ENCODE measurements at places on chromosomes 6 and 20.

GRCh38 chr6:89475634-89476033, 42.7 kb downstream of the ANKRD6 start:
- no peak for DNase-seq

GRCh38 chr20:25606094-25606695, 17.6 kb downstream of the NANP start:
- DNase-seq = no peak

DNA sequence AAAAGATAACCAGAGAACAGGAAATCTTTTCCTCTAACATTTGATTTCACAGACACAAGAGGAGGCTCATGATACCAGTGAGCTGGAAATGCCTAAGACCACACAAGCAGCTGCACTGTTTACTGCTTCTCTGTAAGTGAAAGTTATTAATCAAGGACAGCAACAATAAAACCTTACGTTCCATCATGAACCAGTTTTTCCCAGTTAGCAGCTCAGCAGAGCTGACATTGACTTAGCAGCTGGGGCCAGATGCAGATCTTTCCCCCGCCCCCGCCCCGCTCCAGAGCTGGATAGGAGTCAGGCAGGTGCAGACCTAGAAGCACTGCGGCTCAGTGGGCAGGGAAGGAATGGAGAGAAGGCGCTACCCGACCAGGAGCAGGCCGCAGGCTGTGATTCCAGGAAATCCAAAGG, 275.2 kb downstream of the GMDS start:
- DNase-seq = no peak

DNA sequence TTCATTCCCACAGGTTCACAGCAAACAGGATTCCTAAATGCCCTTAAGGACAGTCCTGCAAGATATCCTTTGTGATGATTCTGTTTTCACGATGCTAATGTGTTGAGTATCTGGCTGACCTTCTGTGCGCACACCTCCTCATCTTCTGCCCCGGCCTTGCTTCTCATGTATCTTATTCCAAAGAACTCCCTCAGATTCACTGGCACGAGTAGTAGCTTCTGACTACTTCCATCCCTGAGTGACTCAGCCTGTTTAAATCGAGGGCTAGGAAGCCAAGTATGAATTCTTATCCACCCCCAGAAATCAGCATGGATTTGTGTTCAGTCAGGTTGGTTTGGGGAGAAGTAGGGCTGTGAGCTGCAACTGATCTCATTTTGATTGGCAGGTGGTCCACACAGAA, 190.2 kb upstream of the SNX9 start:
- DNase-seq = no peak

- no peak for DNase-seq
Observed at GRCh38 chr6:118134736-118135135, 227.7 kb downstream of the SLC35F1 start.

DNA sequence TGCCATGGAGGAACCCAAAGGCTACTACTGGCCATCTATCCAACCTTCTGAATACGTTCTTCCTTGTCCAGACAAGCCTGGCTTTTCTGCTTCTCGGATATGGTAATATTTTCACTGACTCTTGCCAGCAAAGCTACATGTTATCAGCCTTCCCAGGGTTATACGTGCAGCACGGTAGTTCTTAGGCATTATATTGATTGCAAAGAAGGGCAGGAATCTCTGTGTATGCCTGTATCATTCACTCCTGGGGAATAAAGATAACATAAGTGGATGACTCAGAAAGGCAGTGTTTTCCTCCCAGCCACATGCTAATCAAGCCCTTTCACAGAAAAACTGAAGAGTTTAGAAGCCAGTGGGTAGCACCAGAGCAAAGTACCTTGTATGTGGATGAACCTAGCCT, 98.7 kb downstream of the ADGRG6 start:
- DNase-seq = peak; percentile 63

GRCh38 chr20:56926501-56926900, 297.4 kb downstream of the TFAP2C start:
- DNase-seq = no peak

DNA sequence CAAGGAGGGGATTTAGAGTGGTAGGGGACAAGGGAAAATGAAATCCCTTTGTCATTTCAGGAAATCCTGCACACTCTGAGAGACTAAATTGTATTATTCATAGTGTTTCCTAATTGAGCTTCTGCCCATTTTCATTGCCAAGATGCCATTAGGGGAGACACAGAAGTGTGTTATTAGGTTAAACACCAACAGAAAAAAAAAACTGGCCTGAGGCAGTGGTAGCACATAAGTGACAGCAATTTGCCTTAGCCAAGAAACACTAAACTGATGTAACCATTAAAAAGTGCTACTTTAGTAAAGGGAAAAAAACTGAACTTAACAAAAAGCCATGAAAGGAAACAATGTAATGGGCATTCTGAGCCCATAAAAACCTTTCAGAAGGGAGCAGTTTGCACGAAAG, 270.5 kb upstream of the PLN start:
- peak; percentile 57 for DNase-seq

- no peak for DNase-seq
Observed at GRCh38 chr6:41579088-41579610, 33.0 kb downstream of the FOXP4 start.

GRCh38 chr6:1070085-1070521, 241.8 kb upstream of the FOXQ1 start:
- peak; percentile 86 for DNase-seq

DNA sequence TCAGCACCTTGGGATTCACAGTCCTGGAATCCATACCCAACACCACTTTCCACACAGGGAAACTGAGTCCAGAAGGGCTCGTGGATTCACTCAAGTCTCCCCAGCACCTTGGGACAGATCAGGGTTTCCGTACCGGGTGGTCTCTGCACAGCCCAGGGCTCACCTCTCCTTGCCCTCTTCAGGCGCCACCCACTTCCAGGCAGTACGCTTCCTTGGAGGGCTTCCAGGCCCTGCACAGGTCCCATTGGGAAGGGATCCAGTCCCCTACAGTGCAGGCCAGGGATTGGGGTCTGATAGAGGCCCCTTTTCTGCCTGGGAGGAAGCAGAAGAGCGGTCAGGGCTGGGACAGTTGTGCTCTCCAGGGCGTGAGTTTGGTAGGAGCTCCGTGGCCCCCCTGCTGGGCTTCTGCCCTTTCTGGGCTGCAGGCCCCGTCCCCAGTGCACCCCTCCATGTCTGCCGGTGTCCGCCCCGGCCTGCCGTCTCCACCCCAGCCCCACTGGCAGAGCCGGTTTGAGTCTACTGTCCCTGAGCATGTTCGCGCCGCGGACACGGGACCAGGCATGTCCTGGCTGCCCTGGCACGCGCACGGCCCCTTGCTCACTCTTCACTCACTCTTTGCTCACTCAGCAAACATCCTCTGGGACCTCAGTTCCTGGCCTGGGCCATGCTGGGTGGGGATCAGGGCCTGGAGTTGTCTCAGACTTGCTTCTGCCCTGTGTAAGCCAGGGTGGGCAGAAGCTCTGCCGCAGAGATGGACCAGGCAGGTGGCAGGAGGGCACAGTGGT, 12.6 kb downstream of the SRC start:
- DNase-seq = peak; percentile 45

GRCh38 chr6:125296471-125296870, 5.3 kb downstream of the HDDC2 start:
- DNase-seq = no peak
